NCI-H1092 (cell line): ENCODE measurements at places on chromosomes 5 and 9.
A peak's percentile ranks its signal among the peaks of the same experiment; 100 is the strongest.

DNA sequence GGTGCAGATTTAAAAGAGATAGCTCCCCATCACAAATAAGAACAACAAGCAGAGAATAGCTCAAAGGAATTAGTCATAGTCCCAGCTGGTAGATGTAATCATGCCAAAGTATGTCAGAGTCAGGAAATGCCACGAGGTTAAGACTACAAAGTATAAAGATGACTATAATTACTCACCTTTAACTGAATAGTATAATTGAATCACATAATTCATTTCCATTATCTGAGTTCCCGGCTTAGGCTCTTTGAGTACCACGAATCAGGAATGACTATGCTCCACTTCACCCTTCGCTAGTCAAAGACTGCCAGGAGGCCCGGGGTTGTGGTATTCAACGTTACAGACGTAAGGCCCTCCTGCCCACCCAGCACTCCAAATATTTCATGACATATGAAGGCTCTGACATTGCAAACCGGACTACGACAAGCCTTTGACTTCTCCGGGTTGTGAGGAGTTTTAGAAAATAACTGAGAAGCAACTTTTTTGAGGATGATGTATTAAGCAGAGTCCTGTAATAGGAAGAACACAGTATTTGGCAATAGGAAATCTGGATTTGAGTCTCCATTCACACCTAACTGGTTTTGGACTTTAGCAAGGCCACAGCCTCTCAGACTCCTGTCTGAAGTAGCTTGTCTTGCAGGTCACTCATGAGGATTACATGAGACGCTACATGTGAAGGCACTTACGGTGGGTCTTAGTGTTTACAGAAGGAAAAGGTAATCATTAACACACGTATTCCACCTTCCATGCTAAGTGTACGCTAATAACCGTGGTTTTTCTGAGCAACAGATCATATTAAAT lies 64.6 kb downstream of the ENC1 start:
- DNase-seq: no peak

DNA sequence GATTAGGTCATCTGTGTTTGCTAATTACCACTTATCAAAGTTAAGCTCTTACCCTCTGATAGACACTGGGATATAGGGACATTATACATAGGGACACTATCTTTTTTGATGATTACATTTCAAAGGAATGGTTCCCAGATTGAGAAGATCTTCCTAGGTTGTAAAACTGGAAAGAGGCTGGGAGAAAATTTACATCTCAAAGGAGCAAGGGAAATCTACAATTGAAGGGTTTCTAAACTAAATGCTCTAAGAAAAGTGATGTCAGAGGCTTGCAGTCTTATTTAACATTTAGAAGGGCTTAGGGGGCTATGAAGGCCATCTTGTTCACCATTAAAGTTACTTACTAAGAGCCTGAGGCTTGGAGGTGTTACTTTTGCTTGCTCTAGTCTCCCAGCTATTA lies 242.8 kb downstream of the PRR16 start:
- DNase-seq: no peak

DNA sequence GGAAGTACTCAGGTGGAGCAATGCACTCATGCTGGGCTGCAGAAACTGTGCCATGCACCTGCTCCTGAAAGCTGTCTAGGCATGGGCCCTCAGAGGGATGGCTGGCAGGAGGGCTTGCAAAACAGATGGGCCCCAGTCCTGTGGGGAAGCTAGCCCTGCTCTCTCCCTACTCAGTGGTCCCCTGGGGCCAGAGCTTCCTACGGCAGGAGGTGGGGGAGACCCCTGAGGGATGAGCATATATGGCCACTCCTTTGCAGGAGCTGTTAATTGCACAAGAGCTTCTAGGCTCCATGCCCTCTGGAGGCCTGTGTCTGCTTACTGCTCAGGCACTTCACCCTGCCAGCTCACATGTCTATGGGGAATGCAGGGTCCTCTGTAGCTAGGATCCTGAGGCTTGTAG lies 545.3 kb upstream of the PTPRD start:
- no peak for DNase-seq

GRCh38 chr5:81134566-81134965 lies 98.6 kb upstream of the CKMT2 start:
- DNase-seq: no peak

GRCh38 chr5:40911266-40911665 lies 2.0 kb downstream of the C7 start:
- DNase-seq: no peak

GRCh38 chr5:35876454-35876853 lies 19.8 kb downstream of the IL7R start:
- DNase-seq: no peak

- no peak for DNase-seq
Observed at GRCh38 chr9:4508907-4509589, 18.8 kb downstream of the SLC1A1 start.

- DNase-seq: no peak
Observed at GRCh38 chr5:179874136-179874535, 15.5 kb upstream of the MRNIP start.

DNA sequence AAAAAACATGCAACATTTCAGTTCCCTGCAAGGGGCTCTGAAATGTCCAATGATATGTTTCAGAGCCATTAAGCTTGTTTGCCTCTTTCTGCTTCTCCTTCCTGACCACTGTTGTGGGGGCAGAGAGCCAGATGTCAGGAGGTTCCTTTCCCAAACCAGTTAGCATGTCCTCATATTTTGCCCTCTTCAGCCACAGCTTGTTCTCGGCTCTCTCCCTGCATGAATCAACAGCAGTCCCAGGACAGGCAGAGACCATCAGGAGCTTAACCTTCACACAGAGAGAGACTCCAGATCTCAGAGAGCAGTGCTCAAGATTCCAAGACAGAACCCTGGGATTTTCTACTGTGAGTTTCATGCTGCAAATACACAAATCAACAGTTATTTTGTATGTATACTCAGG lies 218.5 kb downstream of the COMMD10 start:
- no peak for DNase-seq

DNA sequence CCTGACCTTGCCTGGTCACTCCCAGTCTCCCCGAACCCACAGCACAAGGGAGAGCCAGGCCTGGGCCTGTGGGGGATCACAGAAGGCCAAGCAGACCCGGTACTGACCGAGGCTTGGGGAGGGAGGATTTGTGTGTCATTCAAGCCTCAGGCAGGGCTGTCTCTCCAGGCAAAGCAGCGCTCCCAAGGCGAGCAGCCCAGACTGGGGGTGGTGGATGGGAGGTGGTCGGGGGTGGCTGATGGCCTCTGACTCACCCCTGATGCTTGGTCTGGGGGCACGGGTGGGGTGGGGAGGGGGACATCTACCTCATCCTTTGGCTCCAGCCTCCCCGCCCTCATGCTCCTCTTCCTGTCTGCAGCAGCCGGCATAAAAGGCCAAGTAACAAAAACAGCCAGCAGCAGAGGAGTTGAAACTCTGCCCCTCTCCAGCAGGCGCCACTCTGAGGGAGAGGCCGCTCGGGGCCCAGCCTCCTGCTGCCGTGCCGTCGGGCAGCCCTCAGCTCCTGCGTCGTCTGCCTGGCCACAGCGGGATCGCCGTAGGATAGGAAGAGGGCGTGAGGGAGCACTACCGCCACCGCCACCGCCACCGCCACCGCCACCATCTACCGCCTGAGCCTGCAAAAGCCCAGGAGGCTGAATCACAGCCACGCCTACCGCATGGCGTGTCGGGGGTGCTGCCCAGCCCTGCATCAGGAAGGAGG lies 166.0 kb downstream of the OLFM1 start:
- DNase-seq: no peak

DNA sequence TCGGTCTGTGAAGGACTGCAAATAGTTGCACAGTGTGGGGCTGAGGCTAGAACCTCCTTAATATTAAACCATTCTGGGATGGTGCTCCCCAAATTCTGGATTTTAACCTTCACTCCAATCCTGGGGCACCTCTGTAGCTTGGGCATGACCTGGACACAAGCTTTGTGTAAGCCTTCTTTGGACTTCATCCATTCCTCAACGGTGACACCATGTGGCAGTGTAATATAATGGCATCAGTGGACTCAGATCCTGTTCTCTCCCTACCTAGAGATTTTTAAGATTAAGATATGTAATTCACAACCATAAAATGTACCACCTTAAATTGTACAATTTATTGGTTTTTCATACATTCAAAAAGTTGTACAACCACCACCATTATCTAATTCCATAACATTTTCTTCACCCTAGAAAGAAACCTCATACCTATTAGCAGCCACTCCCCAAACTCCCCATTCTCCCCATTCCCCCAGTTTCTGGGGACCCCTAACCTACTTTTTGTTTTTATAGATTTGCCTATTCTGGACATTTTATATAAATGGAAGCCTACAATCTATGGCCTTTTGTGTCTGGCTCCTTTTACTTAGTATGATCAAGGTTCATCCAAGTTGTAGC lies 4.8 kb upstream of the PLGRKT start:
- DNase-seq: peak; percentile 32

DNA sequence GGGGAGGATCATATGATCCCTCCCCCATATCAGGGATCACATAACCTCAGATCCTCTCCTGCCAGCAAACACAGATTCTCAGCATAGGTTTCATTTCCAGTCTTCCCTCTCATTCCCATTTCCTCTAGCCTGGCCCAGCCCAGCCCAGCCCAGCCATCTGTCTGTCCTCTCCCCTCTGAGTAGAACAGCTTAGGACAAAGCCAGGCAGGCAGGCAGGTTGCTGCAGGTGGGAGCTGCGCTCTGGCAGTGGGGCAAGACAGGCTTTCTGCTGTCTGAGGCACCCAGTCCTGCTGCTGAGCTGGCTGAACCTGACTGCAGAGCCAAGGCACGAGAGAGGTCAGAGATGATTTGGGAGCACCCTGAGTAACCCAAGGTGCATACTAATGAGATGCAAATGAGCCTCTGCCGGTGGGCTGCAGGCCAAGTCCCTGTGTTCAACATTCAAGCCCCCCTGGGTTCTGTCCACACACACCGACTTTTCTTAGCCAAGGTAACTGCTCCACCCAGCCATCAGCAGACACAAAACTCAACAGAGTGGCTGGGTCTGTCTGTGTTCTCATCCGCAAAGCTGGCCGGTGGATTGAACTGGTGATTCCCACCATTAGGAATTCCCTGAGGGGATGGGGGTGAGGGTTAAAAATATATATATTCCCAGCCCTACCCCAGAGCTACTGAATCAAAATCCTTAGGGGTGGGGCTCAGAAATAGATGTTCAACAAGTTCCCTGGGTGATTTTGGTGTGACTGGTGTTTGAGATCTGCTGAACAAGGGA lies 9.1 kb downstream of the FAT2 start:
- no peak for DNase-seq

- peak; percentile 4 for DNase-seq
Observed at GRCh38 chr5:43631182-43631910, 28.4 kb downstream of the NNT start.

- DNase-seq: no peak
Observed at GRCh38 chr5:125559296-125559695, 812.9 kb upstream of the ZNF608 start.

GRCh38 chr9:137977571-137978261 lies 100.1 kb downstream of the CACNA1B start:
- DNase-seq: no peak

GRCh38 chr5:180873615-180874520 lies 12.8 kb upstream of the ZFP62 start:
- no peak for DNase-seq

- DNase-seq: no peak
Observed at GRCh38 chr5:37988454-37989046, 148.7 kb upstream of the GDNF start.

GRCh38 chr5:101103874-101104273 lies 200.8 kb upstream of the ST8SIA4 start:
- no peak for DNase-seq

GRCh38 chr9:125887172-125887571 lies 140.0 kb downstream of the PBX3 start:
- peak; percentile 82 for DNase-seq

DNA sequence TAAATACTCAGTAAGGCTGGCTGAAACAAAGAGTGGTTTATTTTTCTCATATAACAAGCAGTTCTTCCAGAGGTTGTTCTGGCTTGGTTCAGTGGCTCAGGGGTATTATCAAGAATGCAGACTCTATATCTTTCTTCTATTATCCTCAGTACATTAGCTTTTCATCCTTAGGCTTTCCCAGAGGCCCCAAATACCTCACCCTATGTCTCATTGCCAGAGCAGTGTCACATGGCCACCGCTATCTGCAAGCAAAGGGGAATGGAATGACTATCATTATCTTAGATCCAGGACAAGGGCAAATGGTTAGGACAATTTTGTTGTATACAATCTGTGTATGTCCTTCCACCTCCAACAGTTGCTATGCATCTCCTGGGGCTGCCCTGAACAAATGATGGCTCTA lies 69.0 kb upstream of the SNX2 start:
- DNase-seq: no peak

DNA sequence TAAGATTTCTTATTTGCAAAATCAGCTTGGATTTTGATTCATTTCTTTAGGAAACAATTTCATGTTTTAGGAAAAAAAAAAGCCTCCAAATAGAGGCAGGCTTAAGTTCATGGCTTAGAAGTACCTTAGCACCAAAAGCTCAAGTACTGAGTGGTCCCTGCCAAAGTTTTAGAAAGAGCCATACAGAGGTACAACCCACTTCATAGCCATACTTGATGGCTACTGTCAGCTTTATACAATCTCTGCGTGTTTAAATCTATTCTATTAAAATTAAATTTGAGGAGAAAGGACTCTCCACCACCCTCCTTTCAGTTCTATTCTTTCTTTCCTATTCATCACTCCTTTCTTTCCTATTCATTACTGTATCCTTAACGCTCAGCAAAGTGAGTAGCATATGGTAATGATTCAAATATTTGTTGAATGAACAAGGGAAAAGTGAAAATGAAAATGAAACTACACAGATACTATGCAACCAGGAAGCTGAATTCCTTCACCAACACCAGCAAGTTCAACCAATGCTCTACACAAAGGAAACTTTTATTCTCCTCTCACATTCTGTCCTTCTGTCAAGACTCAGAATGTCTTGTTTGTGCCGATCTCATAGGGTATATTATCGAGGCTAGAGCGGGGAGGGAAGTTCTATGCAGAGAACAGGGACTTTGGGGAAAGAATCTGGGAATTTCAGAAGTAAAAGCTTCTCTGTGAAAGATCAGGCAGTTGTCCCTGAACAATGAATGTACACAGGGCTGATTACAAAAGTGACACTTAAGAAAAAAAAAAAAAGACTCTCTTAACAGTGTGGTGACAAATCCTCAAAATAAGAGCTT lies 138.6 kb upstream of the SPEF2 start:
- DNase-seq: no peak

- no peak for DNase-seq
Observed at GRCh38 chr5:20572614-20573013, 584.6 kb upstream of the CDH18 start.

GRCh38 chr9:112751056-112751795 lies 666 bp downstream of the SNX30 start:
- peak; percentile 39 for DNase-seq
